ENCODE measurements at places on chromosomes 2 and 18.

DNA sequence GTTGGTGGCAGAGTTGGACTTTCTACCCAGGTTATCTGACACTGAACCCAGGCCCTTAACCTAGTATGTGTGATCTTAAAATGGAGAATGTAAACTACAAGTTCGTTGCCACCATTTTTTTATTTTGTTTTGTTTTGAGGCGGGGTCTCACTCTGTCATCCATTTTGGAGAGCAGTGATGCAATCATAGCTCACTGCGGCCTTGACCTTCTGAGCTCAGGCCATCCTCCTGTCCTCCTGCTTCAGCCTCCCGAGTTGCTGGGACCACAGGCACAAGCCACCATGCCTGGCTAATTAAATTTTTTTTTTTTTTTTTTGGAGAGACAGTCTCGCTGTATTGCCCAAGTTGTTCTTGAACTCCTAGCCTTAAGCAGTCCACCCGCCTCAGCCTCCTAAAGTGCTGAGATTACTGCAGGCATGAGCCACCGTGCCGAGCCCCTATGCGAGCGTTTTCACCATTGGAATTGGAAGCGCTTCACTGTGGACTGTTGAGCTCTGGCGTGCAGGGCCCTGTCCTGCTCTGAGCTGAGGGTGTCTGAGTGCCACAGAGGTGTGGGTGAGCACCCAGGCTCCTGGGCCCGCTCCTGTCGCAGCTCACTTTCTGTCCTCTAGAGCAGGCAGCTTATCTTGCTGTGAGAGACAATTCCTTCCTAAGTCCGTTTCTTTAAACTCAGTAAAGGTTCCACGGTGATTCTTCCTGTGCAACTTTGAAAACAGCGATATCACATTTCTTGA is 186.9 kb downstream of the LDLRAD4 start:
- no peak for DNase-seq

GRCh38 chr2:20012032-20012281 is 511 bp downstream of the MATN3 start:
- DNase-seq: no peak

DNA sequence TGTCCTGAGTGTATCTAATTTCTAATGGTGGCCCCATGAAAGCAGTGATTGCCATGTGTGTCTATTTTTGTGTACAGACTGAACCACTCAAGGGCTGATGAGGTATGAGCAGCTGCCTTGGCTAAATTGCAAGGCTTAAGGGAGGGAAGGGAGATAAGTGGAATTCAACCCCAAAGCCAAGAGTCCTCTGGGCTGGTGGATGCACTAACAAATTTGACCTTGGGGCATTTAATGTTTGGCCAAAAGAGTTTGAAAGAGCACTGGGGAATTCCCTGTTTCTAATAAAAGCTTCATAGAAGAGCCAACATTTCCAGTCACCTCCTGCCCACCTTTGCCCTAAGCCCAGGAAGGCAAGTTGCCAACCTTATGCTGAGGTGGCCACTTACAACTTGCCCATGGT is 172.1 kb downstream of the SETBP1 start:
- no peak for DNase-seq

DNA sequence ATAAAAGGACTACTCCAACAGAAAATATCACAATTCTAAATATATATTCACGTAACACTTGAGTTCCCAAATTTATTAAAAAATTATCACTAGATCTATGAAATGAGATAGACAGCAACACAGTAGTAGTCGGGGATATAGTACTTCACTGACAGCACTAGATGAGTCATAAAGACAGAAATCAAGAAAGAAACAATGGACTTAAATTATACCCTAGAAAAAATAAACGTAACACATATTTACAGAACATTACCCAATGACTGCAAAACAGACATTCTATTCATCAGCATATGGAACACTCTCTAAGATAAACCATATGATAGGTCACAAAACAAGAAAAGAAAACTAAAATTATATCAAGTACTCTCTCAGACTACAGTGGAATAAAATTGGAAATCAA is 429.4 kb downstream of the MBD2 start:
- no peak for DNase-seq

DNA sequence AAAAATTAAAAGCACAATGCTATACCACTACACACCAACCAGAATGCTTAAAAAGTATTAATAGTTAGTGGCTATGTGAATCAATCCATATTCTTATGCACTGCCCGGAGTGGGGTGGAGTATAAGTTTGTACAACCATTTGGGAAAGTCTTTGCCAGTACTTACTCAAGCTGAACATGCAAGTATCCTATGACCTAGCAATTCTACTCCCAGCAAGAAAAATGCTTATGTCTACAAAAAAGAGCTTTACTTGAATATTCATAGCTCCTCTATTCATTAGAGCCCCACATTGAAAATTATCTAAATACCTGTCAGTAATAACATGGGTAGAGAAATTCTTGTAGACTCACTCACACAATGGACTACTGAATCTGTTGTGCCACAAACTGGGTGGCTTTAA is 21.4 kb upstream of the CNOT11 start:
- DNase-seq: no peak

DNA sequence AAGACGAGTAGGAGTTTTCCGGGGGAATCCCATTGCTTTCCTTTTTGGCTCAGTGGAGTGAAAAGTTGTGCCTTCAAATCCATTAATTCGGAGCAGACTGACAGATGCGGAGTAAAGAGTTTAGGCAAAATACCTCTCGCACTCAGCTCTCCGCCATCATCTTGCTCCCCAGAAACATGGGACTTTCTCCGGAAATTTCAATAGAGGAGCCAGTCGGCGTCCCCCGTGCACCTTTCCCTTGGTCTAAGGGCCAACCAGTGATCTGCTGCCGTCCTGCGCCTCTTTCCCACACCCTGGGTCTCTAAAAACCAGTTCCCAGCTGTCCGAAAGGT is 318 bp downstream of the TYW5 start:
- DNase-seq: no peak

DNA sequence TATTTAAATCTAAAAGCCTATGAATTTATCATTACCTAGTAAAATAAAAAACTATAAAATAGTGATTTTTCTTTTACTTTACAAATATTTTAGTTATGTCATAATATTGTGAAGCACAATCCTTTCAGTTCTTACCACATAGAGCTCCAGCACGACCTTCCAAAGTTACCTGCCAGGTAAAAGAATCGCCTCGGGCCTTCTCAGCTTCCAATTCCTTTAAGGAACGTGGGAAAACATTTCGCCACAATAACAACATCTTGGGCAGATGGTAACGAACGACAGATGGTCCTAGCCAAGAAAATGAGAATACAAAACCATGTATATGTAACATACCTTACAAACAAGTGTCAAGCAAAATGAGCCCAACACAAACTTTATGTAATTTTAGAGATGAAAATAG is 23.7 kb downstream of the HEATR5B start:
- DNase-seq: no peak

GRCh38 chr2:7845332-7845731 is 836.5 kb upstream of the ID2 start:
- DNase-seq: no peak

DNA sequence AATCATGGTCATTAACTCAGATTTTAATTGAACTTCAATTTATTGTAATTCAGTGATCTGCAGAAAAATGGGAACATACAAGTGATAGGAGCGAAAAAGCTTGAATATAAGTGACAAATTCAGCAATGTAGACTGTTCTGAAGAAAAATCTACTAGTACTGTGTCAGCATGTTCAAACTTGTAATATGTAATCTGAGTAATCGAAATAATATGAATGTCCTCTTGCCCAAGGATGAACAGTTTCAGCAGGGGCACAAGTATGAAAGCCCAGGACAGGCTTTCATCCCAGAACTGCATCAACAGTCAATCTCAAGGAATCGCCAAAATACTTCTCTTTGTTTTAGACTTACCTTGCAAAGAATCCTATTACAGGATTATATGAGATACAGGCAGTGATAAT is 1110.5 kb downstream of the LRP1B start:
- no peak for DNase-seq

DNA sequence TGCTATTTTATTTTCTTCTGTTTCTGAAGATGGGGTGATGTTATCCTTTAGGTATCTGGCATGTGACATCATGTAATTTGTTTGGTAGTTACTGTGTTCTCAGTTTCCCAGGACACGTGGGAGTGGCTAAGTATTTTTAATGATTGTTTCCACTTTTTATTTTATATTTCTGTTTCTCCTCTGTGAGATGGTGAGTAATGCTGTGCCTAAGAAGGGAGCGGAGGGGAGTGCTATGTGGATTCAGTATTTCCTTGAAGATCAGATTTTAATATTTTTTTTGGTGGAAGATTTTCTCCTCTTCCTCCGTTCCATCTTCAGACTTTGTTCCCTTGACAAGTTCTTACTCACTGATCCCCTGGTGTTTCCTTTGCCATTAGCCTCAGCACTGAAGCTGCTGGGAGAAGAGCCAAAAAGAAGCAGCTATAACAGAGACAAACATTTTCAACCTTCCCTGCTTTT is 180.0 kb upstream of the MMADHC start:
- no peak for DNase-seq

DNA sequence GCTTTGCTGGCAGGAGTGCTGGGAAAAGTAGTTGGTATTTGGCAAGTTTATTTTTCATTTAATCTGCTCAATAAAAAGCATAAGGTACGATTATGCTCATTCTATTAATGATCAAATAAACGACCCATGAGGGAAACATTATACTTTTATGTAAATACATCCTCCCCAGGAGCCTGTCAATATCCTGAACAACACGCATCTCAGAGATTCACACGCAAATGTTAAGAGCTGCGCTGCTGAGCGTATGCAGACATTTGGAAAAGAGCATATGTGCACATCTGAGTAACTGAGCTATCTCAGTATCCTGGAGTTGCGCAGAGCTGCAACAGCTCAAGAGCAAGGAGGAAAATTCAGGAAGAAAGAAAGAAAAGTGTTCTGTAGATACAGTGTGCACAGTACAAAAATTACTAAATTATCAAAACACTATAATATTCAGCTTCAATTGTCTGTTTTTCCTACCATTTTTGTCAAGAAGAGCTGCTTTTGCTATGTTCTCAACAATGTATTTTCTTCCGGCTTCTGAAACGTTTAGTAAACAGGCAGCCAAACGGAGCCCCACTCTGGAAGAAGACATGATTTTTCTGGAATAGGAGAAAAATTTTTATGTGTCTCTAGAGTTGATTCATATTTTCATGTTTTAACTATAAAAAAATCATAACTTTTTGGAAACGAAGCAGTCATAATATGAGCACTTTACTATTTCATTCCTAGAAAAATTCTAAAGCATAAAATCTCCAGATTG is 2.4 kb downstream of the FTCDNL1 start:
- no peak for DNase-seq

- DNase-seq: no peak
Measured at GRCh38 chr2:168798076-168798887, 4.2 kb upstream of the NOSTRIN start.

DNA sequence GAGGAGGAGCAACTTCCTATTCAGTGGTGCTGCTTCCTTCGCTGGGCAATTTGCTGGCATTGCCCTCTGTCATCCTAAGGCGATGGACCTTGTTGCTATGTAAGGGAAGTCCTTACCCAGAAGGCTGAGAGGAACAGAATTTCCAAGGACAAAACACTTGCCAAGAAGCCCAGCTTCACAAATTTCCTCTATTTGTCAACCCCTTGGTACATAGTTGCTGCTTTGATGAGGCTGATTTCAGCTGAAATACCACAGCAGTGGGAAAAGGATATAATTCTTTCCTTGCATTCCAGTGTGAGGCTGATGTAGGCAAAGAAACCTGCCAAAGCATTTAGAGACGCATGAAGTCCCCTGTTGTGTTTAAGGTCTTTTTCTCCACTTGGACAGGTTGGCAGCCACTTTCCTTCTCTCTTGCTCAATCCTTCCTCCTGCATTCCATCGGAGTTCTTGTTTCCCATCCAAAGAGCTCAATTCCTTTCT is 16.4 kb upstream of the ST3GAL5 start:
- DNase-seq: no peak

GRCh38 chr2:219748671-219749570 is 121.5 kb downstream of the SLC4A3 start:
- DNase-seq: no peak

GRCh38 chr18:607930-608329 is 11.1 kb downstream of the CLUL1 start:
- no peak for DNase-seq

DNA sequence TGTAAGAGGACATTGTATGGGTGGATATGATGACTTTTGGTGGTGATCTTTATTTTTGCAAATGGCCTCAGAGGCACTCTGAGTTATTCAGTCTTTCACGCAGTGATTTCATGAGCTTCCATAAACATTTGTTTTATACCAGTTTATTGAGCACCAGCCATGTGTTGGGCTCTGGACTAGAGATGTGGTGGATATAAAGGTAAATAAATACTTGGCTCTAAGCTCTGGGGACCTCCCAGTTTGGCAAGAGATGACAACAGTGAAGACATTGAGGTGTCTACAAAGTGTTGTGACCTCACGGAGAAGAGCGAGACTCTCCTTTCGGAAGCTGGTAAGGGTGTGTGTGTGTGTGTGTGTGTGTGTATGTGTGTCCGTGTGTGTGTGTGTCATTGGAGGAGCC is 146.4 kb downstream of the TANC1 start:
- no peak for DNase-seq

DNA sequence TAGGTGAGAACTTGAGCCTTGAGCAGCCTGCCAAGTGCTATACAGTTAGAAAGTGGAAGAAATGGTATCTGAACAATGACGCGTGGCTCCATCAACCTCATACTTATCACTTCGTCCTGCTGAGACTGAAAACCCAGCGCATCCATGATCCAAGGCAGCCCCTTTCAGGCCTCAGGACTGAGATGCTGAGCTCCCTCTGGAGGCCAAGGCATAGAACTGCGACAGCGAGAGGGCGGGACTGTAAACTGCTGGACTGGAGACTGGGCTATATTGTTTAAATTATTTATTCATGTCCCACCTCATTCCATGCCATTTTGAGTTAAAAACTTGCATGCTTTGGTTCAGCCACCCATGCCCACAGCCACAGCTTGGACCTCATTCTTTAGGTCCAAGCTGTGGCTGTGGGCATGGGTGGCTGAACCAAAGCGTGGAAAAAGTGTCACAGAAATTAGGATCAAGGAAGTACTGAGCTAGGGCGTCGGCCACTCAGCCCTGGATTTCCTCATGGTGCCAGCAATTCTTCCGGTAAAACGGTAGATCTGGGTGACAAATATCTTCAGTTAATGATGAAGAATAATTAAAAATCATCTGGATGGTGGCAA is 195.5 kb downstream of the L3MBTL4 start:
- no peak for DNase-seq

DNA sequence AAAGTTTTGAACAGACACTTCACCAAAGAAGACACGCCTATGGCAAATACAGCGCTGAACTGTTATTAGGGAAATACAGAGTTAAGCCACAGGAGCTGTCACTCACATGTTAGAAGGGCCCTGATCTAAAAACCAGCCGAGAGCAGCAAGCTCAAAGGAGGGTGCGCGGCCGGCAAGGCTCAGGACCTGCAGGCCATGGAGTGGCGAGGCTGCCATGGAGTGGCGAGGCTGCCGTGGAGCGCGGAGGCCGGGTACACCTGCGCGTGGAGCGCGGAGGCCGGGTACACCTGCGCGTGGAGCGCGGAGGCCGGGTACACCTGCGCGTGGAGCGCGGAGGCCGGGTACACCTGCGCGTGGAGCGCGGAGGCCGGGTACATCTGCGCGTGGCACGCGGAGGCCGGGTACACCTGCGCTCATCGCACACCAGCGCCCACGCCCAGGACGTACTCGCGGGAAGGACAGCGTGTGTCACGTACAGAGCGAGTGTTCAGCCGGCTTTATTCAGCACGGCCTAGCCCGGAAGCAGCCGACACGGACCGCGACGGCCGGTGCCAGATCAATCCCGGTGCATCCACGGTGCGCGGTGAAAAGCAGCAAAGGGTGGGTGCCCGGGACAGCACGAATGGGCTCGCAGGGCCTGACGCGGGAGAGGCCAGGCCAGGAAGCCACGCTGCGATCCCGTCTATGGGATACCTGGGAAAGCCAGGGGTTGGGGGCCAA is 68.8 kb downstream of the SLC66A2 start:
- no peak for DNase-seq

GRCh38 chr2:103780088-103780702 is 1018.4 kb downstream of the TMEM182 start:
- DNase-seq: no peak

All from T follicular helper cell (primary cell).